ENCODE measurements at places on chromosomes 2 and 18.

GRCh38 chr2:118969734-118970395 is 27.9 kb downstream of the MARCO start:
- DNase-seq = no peak

GRCh38 chr2:44934038-44934982 is 7.2 kb upstream of the SIX3 start:
- no peak for DNase-seq

DNA sequence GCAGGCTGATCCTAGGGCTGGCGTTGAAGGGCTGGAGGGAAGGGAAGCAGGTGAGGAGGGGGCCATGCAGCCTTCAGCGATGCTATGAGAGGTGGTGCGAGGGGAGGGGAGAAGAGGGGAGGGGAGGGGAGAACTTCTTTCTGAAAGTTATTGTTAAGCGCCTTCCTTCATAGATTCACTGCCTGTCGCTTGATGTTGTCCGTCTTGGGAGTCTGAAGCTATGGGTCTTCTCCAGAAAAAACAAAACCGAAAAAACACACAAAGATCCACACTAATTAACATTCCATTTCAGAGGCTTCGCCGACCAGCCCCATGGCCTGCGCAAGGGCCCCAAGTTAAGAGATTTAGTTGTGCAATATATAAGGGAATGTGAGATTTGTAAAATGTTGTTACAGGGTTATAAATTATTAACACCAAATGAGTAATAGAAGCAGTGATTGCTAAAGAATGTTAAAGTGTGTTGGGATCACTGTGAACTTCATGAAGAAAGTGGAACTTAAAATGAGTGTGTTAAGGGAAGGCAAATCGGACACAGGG is 758 bp downstream of the CFAP221 start:
- DNase-seq = no peak

GRCh38 chr2:44940049-44940494 is 1.4 kb upstream of the SIX3 start:
- no peak for DNase-seq

GRCh38 chr2:235569837-235570236 is 76.0 kb downstream of the AGAP1 start:
- DNase-seq = no peak

GRCh38 chr2:157840568-157841156 is 35.5 kb downstream of the ACVR1 start:
- DNase-seq = no peak

GRCh38 chr2:141133883-141134282 is 996.9 kb downstream of the LRP1B start:
- no peak for DNase-seq

GRCh38 chr18:42047721-42048120 is 92.7 kb downstream of the PIK3C3 start:
- no peak for DNase-seq

Measured in stimulated activated CD8-positive, alpha-beta memory T cell treated with anti-CD3 and anti-CD28 coated beads, Interleukin-4, amount 100 ng/mL, for 48 hours (primary cell).